NCI-H1105 (cell line): ENCODE measurements at places on chromosomes 1 and 21.

DNA sequence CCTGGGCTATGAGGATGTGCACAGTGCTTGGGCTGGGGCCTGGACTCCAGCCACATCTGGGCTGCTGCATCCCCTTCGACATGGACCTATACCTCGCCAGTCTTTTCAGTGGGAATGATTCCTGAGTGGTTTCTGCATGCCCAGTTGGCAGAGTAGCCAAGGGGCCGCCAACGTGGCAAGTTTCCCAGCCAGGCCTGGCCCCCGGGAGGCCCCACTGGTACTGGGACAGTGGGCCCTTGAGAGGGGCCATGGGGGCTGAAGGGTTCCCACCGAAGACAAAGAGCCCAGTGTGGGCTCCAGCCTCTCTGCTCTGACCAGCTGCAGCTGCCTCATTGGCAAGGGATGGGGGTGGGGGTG lies 15.4 kb downstream of the RAP1GAP start:
- DNase-seq = no peak

DNA sequence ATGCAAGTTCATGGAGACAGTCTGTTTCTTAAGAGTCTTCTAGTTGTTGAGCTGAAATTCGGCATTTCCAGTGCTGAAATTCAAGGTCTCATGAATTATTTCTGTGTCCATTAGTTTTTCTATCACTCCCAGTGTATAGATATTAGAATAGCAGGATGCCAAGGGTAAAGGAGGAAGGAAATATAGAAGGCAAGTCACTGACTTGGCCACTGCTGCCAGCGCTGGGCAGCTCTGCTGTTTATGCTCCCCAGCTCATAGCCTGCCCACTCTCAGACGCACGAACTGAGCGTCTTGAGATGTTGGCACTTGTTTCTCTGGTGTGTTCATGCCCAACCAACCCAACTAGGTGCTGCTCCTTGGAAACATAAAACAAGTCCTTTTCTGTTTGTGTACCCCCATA lies 110.1 kb downstream of the SLC45A1 start:
- DNase-seq = no peak

DNA sequence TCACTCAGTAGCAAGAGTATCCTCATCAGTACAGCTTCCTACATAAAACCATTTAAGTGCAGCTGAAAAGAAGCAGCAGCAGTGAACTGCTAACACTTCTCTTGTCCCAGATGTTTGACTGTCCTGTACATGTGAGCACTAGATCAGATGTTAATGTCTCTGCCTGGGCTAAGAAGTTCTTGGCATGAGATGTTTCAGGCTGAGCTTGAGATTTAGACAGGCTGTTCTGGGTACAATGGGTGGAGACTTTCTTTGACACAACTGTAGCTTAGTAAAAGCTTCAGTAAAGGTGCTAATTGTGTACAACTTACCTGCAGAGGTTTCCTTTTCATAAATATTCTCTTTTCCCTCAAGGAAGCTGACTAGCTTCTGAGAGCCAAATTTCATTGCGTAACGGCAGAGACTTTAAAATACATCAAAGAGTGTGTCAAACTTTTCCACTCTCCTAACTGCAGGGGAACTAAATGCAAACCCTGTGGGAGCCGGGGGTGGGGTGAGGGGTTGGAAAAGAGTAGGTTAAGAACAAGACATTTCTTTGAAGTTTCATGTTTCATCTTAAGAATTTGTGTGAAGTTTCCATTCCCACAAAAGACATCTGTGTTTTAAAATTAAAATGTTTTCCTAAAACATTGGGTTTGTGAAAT lies 82.1 kb upstream of the CCDC190 start:
- DNase-seq = no peak

- no peak for DNase-seq
Measured at GRCh38 chr21:34335316-34335715, 28.5 kb upstream of the KCNE2 start.

GRCh38 chr1:202112859-202113689 lies 9.6 kb upstream of the GPR37L1 start:
- DNase-seq = no peak

GRCh38 chr1:27074175-27074780 lies 61.6 kb upstream of the TENT5B start:
- no peak for DNase-seq

DNA sequence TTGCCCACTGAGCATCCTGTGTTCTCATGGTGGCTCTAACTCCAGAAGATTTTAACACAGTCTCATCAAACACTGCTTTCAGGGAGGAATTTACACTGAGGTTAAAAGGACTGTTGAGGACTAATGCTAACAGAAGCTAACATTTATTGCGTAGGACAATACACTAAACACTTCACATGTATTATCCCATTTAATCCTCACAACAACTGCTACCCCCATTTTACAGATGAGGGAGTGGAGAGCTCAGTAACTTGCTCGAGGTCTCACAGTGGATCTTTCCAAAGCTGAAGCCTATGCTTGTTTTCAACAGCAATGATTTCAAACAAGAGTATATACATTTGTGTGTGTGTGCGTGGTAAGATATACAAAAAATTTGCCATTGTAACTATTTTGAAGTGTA lies 13.9 kb downstream of the ATF3 start:
- no peak for DNase-seq

- no peak for DNase-seq
Measured at GRCh38 chr1:9700340-9700739, 48.8 kb downstream of the PIK3CD start.

- no peak for DNase-seq
Measured at GRCh38 chr21:29190923-29191331, 60.5 kb downstream of the MAP3K7CL start.

GRCh38 chr1:234624724-234625117 lies 14.7 kb upstream of the IRF2BP2 start:
- no peak for DNase-seq

GRCh38 chr1:63772201-63772600 lies 1.6 kb upstream of the ROR1 start:
- no peak for DNase-seq

GRCh38 chr1:147167365-147167764 lies 4.9 kb downstream of the PRKAB2 start:
- no peak for DNase-seq

GRCh38 chr1:223650465-223650864 lies 15.0 kb downstream of the CAPN8 start:
- DNase-seq = no peak

DNA sequence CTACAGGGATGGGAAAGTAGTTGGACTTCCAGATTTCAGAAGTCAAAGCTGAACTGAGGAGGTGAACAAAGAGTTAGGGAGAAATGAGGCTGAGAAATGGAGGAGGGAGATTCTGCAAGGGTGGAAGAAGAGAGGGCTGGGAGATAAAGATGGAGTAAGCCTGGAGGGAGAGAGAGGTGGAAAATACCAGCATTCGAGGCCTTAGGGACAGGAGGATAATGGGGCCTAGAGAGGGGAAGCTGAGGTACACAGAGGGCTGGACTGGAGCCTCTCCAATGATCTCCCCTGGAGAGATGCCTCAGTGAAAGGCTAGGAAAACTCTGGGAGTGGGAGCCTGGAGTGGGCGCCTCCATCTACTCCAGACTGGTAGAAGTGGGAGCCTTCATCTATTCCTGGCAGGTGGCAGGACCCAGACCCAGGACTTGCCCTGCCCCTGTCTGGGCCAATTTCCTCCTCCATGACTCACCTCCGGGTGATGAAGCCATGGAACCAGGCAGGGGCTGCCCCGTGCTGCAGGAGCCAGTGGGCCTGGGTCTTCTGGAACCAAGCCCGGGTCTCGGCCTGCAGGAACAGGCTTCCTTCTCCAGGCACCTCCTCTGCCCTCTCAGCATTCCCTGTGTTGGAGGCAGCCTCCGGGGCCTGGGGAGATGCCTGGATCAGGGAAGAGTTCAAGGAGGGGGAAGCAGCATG lies 1.9 kb downstream of the SH2D2A start:
- DNase-seq = no peak

DNA sequence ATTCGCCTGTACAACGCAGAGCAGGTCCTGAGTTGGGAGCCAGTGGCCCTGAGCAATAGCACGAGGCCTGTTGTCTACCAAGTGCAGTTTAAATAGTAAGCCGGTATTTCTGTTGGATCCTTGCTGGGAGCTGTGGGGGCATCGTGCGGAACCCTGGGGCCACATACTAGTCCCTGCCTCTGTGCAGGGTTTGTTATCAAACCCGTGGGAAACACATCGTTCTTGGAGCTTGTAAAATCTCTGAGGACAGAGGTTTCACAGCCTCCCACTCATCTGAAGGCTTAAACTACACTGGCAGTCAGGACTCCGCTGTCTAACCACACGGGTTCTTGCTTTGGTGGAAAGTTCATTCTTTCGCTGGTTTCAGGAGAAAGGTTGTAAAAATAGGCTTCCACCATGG lies 11.7 kb downstream of the IFNGR2 start:
- DNase-seq = no peak

GRCh38 chr1:96634883-96635282 lies 86.7 kb upstream of the PTBP2 start:
- no peak for DNase-seq

- no peak for DNase-seq
Measured at GRCh38 chr1:192668409-192668983, 32.5 kb downstream of the RGS13 start.

DNA sequence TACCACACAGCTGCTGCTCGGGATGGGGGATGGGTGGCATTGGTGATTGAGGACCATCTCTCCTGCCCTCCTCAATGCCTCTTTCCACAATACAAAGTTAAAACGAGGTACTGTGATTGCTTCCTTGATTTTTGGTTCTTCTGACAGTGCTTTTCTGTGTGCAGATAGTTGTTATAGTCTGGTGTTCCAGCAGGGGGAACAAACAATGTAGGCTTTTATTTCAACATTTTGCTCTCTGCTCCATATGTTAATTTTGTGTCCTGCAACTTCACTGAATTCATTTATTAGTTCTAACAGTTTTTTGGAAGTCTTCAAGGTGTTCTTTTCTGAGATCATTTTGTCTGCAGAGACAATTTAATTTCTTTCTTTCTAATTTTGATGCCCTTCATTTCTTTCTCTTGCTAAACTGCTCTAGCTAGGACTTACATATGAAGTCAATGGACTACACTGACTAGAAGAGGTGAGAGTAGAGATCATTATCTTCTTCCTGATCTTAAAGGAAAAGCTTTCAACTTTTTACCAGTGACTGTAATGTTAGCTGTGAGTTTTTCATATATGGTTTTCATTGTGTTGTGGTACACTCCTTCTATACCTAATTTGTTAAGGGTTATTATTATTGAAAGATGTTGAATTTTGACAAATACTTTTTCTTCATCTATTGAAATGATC lies 45.4 kb downstream of the TNFSF18 start:
- DNase-seq = no peak

DNA sequence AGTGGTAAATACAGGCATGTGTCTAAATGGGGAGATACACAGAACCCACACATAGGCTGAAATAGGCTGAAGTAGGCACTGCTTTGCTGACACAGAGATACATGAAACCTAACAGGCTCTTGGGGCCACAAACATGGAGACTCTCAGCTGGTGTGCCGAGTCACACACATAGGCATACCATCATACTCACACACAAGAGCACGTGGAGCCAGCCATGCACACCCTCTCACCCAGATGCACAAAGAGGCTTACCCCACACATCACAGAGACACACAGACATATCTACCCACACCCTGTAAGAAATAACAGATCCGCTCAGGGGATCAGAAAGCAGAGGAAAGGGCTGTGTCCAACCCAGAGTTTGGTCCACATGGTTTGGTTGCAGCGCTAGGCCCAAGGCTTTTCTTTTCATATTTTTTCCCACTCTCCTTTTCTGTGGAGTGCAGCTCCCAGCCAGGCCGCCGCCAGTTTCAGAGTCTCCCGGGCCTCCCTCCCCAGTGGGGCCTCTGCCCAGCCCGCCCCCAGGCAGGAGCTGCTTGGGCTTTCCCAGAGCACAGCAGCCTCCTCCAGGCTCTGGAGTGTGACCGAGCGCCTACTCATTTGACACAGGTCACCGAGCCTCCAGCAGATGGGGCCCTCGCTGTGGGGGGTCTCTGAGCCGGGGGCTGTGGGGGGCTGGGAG lies 3.9 kb upstream of the POU3F1 start:
- DNase-seq = no peak

DNA sequence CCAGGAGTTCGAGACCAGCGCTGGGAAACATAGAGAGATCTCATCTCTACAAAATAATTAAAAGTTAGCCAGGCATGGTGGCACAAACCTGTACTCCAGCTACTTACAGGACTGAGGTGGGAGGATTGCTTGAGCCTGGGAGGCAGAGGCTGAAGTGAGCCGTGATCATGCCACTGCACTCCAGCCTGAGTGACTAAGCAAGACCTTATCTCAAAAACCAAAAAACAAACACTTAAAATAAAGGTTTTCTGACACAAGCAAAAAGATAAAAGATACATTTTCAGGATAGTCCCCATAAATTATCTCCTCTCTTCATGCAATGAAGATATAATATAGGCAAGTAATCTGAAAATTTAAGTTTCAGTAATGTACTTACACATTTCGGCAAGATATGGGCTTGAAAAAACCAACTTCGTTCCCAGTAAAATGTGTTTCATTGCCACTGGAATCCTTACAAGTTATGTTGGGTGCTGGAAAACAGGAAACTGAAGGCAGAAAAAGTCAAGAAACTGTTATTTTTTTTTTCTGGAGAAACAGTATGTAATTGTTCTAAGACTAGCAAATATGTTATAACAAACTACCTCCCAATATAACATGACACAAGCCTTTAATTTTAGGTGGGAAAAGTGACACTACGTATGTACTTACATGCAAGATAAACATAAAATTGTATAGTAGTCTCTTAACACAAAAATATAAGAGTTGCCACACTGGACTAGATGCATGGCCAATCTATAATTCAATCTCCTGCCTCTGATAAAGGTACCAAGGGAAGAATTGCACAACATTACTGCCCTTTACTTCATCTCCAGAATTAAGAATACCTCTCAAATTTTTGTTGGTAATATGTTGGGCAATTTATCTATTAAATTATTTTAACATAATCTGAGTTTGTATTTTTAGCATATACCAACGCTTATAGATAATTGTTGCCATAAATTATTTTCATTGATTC lies 15.7 kb downstream of the TM2D1 start:
- no peak for DNase-seq

DNA sequence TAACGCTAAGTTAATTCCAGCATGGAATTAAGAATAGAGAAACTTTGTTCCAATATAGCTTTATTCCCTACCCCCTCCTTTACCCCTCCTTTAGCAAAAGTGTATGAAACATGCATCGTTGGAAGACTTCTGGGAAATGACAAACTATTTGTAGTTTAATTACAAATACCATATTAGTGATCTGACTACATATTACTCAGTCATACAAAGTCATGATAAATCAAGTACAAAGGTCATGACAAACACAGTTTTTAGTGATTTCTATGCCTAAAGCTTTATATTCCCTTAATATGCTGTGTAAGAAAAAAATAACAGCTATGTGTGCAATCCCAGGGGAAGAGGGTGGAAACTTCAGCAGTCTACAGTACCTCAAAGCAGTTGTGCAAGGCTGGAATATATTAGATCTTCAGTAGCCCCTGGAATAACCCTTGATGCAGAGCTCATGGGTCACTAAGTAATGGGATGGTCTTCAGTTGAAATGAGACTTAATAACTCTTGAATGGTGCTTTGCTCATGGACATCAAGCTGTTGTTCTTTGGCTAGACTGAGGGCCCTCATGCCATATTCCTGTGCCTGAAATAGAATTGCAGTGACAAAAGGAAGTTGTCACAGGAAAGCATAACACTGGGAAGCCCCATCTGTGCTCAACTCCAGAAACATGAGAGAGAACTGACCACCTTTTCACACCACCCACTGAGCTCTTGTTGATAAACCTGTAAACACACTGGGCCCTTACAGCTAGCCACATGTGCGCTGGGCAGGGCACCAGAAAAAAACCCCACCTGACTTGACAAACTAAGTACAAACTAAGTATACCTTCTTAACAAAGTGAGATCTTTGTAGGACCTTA lies 25.3 kb downstream of the ZMYND12 start:
- DNase-seq = no peak
